Pulmonary artery endothelial cell (primary cell): ENCODE measurements at places on chromosomes 3 and 15.

DNA sequence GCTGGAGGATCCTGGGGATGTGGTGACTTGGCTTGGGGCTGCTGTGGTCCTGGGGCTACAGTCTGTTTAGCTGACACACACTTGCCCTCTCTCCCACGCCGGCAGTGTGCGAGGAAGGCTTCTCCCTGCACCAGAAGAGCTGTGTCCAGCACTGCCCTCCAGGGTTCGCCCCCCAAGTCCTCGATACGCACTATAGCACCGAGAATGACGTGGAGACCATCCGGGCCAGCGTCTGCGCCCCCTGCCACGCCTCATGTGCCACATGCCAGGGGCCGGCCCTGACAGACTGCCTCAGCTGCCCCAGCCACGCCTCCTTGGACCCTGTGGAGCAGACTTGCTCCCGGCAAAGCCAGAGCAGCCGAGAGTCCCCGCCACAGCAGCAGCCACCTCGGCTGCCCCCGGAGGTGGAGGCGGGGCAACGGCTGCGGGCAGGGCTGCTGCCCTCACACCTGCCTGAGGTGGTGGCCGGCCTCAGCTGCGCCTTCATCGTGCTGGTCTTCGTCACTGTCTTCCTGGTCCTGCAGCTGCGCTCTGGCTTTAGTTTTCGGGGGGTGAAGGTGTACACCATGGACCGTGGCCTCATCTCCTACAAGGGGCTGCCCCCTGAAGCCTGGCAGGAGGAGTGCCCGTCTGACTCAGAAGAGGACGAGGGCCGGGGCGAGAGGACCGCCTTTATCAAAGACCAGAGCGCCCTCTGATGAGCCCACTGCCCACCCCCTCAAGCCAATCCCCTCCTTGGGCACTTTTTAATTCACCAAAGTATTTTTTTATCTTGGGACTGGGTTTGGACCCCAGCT is 2.9 kb upstream of the FES start:
- DNase-seq = no peak

- DNase-seq = no peak
Observed at GRCh38 chr3:184466413-184466960, 86.6 kb downstream of the CHRD start.

- no peak for DNase-seq
Observed at GRCh38 chr3:127598841-127599570, 795 bp downstream of the MCM2 start.

GRCh38 chr15:46961795-46962194 is 755.5 kb upstream of the SEMA6D start:
- no peak for DNase-seq

DNA sequence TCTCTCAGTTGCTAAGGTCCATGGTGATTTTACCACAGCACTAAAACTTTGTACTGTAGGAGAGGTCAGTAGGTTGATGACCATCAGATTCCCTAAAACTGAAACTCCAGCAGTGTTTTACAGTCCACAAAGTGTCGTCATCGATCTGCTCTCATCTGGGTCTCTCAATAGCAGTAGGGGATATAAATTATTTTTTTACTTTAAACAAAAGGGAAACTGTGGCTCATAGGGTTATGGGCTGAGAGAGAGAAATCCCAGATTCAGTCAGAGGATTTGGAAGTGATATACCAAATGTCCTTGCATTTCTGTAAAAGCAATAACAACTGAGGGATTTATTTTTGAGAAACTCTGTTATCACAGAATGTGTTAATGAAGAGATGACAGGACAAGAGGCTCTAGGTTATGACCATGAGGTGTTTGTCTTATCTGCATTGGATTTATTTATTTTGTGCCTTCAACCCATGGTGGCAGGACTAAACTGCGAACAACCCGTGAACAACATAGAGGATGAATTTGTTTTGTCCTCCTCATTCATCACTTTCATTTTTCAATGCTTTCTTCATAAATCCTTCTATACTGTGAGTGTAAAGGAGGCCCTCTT is 869.7 kb downstream of the OTOL1 start:
- no peak for DNase-seq

DNA sequence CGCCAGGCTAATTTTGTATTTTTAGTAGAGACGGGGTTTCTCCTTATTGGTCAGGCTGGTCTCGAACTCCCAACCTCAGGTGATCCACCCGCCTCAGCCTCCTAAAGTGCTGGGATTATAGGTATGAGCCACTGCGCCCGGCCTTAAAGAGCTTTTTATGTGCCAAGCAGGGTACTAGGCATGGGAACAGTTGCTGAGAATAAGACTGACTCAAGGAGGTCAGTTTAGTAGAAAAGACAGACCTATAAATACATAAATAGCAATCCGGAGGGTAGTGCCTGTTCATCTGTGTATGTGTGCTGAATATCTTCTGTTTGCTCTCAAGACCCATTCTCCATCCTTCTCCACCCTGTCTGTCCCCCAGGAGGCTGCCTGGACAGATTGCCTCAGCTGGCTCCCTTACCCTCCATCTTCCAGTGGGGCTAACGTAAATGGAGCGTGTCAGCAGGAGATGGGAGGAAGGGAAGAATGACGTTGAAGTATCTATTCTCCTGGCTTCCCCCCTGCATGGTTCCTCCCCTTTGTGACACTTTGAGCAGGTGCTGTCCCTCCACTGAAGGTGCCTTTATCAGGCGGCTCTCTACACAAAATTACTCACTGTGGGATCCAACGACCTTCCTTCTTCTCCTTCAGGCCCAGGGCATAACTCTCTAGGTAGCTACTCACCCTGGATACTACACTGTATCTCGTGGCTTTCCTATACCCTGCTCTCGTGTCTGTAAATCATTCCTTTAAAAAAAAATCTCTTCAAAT is 31.1 kb downstream of the FBXO40 start:
- no peak for DNase-seq

- no peak for DNase-seq
Observed at GRCh38 chr15:40764629-40765103, 798 bp downstream of the GCHFR start.

DNA sequence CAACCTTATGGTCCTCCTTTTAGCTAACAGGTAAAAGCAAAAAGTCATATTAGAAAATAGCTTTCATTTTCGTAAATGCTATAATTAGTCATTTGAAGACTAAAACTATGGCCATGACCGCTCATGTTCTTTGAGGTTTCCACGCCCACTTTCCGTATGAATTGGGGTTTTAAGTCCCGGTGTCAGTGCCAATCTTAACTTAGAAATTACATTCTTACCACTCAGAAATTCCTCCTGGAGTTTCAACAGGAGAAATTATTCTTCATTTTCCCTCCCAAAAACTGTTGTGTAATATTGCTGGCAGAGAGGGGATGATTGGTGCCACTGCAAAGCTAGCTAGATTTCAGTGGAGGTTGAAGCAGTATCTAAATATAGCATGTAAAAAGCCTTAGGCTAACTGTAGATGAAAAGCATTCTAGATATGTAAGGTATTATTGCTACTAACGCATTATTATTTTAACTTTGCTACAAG is 71.0 kb upstream of the MDFIC2 start:
- no peak for DNase-seq
